ENCODE measurements at places on chromosomes 5 and 9.

- DNase-seq = no peak
Measured at GRCh38 chr5:864492-865167, 13.8 kb upstream of the ZDHHC11 start.

DNA sequence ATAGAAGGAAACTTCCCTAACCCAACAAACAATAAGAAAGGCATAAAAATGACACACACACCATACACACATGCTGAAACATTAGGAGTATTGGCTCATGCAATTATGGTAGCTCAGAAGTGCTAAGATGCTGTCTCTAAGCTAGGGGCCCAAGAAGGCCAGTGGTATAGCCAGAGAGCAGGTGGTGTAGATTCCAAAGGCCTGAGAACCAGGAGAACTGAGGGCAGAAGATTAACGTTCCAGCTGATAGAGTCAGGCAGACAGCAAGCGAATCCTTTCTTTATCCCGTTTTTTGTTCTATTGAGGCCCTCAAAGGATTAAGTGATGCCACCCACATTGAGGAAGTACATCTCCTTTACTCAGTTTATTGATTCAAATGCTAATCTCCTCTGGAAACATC is 262.9 kb downstream of the EPB41L4A start:
- DNase-seq = no peak

- no peak for DNase-seq
Measured at GRCh38 chr5:167708449-167708848, 583.0 kb upstream of the WWC1 start.

DNA sequence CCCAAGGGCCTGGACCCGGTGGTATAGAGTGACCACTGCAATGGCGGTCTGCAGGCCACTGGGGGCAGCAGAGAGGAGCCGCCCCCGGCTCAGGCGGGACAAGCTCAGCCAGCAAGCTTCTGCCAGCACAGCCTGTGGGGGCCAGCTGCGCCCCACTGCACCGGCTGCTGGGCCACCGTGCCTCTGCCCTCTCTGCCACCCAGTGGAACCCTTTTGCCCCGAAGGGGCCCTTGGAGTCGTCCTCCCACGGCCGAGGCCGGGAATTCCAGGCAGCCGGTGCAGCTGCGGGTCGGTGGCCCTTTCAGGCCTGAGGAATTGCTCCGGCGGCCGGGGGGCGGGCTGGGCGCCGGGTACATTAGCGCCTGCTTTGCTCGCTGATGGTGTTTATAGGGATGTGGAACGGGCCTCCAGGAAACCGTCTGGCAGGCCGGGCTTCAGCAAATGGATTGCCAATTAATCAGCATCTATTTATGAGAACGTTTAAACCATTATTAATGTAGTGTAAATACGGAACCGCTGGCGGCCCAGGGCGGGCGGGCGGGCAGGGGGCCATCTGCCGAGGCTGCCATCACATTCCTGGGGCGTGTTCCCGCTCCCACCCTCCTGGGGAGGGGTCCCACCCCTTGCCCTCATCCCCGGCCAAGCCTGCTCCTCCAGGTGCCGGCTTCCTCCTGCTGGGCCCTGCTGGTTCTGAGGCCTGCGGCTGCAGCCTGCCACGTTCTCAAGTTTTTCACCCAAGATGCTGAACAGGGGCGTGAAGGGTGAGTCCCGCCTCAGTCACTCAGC is 127.4 kb downstream of the BARX1 start:
- peak; percentile 28 for DNase-seq

- no peak for DNase-seq
Measured at GRCh38 chr9:130806327-130806716, 28.7 kb upstream of the ABL1 start.

- no peak for DNase-seq
Measured at GRCh38 chr9:16545639-16546038, 324.8 kb downstream of the BNC2 start.

DNA sequence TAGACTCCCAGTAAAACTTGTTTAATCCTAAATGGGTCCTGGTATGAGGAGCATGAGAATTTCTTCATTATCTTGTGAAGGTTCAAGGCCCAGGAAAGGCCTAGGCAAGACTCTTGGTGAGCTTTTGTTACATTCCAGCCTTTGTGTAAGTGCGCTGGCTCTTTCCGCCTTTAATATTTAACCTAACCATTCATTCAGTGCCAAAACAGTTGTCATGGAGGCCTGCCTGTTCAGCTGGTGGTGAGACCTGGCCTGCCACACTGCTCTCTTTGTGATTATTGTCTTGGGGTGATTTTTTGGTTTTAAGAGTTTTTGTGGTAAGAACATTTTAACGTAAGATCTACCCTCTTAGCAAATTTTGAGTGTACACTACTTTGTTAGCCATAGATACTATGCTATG is 127.5 kb upstream of the WWC1 start:
- DNase-seq = no peak

DNA sequence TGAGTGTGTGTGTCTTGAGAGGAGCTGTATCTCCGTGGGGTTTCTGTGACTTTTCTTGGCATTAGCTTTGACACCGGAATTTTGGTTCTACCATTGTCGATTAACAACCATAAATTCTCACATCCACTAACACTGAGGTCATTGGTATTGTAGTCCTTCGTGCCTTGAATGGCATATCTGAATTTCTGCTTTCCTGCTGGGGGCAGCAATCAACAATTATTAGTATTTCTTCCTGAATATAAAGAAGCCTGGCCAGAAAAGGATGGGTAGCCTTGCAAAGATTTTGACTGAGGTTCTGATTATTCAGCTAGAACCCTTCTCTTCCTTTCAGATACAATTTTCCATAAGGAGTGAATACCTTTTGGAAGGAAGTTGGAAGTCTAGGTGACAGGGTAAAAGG is 33.5 kb upstream of the SHOC1 start:
- DNase-seq = peak; percentile 41

DNA sequence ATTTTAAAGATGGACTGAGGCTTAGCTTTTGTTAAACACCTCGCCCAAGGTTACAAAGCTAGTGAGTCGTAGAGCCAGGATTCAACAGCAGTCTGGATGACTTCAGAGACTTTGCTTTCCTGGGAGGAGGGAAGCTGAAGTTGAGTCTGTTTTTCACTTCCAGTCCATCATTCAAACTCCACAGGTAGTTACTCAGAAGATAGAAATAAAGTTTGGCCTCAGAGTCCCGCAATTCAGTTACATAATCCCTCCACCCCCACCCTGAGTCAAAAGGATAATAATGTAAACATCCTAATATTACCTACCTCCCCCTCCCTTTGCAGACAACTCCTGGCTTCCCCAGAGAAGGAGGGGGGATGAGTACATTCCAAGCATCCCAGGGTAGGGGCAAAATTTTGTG is 8.1 kb downstream of the HBEGF start:
- DNase-seq = peak; percentile 61

GRCh38 chr9:129208207-129209032 is 30.4 kb upstream of the IER5L start:
- DNase-seq = no peak

GRCh38 chr5:82794876-82795275 is 282.3 kb downstream of the TMEM167A start:
- no peak for DNase-seq

- peak; percentile 60 for DNase-seq
Measured at GRCh38 chr9:112548836-112549595, 62.4 kb downstream of the KIAA1958 start.

DNA sequence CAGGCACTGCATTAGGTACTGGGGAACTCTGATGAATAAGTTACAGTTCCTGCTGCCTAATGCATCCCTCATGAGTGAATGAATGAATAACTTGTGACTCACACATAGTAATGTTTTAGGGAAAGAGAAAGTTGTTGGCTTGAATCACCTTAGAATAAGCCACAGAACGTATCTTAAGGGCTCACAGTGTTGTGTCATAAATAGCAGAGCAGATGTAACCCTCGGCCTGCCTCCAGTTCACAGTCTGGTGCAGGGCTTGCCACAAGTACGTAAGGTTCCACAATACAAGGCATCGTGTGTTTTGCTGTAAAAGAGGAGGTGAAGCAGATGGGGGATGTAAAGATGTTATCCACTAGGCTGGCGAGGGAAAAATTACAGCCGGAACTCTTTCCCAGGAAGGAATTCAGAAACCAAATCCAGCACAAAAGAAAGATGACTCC is 218.7 kb downstream of the TRPM3 start:
- peak; percentile 98 for DNase-seq

- peak; percentile 68 for DNase-seq
Measured at GRCh38 chr9:108182950-108183381, 672.8 kb downstream of the ACTL7B start.

- no peak for DNase-seq
Measured at GRCh38 chr9:115341426-115341825, 223.5 kb upstream of the TNC start.

DNA sequence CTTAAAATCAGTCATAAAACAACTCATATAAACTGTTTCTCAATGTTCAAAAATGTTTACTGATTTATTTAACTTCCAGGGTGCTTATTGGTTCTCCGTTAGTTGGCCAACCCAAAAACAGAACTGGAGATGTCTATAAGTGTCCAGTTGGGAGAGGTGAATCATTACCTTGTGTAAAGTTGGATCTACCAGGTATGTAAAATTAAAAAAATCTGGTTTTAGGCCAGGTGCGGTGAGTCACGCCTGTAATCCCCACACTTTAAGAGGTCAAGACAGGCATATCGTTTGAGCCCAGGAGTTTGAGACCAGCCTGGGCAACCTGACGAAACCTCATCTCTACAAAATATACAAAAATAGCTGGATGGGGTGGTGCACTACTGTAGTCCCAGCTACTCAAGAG is 73.7 kb downstream of the ITGA1 start:
- DNase-seq = no peak

DNA sequence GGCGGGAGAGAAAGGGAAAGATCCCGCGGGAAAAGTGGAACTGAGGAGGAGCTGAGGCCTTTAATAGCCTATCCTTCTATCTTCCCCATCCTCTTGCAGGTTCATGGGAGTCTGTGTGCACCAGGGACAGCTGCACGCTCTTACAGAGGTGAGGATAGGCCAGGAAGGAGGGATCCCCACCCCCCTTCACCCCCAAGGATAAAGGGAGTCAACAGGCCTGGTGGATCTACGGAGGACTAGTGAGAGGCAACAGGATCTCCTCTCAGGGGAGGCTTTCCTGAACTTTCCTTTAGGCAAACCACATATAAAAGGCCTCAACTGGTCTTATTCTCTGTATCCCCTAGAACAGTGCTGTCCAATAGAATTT is 1.1 kb downstream of the TESK1 start:
- no peak for DNase-seq

- no peak for DNase-seq
Measured at GRCh38 chr5:158364367-158364766, 505.4 kb upstream of the CLINT1 start.

DNA sequence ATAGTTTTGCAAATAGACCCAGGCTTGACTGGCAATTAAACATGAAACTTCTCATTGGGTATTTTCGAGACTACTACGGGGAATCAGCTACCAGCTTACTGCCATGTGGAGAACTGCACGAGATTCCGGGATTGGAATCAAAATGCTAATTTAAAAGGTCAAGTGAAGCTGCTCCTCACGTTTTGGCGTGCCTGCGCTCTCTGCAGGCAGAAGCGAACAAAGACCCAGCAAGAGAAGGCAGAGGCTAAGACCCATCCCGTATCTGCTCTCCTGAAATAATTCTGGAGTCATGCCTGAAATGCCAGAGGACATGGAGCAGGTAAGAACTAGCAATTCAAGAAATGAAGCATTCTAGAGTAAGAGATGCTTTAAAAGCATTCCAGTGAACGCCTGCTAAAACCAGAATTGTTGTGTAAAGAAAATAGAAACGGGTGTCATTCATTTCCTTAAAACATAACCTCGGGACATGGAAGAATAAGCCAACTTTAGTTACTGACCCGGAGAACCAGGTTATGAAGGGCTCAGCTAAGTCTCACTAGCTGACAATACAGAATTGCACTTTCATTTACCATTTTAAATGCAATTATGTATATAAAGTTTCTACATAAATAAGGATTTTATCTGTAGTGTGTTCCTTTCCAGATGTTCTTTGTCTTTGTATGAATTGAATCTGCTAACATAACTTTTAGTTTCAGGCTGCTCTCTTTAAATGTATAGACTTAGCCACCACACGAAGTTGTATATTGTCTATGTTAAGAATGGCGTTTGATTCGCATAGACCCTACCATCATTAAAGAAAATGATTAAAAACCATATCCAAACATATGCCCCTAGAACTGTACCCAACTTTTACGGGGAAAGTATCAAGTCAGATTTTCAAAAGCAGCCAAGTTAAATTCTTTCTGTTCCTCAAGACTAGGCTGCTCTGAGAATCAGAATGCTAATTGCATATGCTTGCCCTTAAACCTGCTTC is 2.0 kb upstream of the MAT2B start:
- peak; percentile 85 for DNase-seq

GRCh38 chr9:134360897-134361296 is 34.6 kb downstream of the RXRA start:
- no peak for DNase-seq

GRCh38 chr9:113631871-113632665 is 168.5 kb downstream of the RGS3 start:
- DNase-seq = peak; percentile 84

GRCh38 chr9:5622016-5622415 is 6.9 kb upstream of the RIC1 start:
- peak; percentile 93 for DNase-seq

DNA sequence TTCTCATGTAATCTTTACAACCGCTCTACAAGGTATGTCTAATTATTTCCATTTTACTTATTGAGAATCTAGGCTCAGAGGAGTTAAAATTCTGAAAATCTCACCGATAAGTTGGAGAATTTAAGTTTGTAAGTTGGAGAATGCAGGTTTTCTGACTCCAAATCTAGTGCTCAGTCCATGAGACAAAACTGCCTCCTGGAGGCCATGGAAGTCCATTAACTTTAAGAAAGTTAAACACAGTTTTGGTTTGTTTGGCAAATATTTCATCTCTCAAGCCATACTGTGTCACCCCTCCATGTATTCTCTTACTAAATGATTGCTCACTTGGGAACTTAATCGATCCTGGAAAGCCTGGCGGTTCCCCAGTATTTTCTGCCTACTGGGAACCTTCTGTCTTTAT is 52.6 kb downstream of the INIP start:
- peak; percentile 32 for DNase-seq

GRCh38 chr9:715300-715699 is 126.2 kb upstream of the DMRT1 start:
- peak; percentile 29 for DNase-seq

DNA sequence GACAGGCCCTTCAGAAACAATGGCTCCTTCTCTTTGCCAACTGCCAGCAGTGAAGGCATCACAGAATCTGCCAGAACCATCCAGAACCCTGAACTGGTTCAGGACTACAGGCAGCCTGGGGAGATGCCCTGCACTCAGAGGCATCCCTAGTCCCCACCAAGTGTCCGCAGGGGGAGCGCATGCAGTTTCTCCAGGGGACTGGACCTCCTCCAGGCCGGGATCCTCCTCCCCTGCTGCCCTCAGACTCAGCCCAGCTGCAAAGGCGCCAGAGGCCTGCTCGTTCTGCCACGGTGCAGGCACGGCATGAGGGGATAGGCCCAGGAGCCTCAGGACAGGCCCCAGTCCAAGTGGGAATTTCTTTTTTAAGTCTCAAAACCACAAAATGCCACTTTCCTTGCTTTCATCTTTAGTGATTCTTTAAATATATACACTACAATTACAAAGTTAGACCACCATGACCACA is 72.0 kb downstream of the SEMA4D start:
- peak; percentile 9 for DNase-seq
